ENCODE measurements at places on chromosomes 12 and 14. TPM values are rescaled to one million over a fixed set of nuclear protein-coding genes. Genes with fewer than 3 reads are reported as not detected.
A peak's percentile ranks its signal among the peaks of the same experiment; 100 is the strongest.

The APAF1 gene
- total RNA-seq, result 32.0 TPM

The FGF6 gene
- not detected for total RNA-seq

The FOXA1 gene
- not detected for total RNA-seq

The CALM1 gene
- total RNA-seq, result 687 TPM

The ERBB3 gene
- 7.1 TPM for total RNA-seq

DNA sequence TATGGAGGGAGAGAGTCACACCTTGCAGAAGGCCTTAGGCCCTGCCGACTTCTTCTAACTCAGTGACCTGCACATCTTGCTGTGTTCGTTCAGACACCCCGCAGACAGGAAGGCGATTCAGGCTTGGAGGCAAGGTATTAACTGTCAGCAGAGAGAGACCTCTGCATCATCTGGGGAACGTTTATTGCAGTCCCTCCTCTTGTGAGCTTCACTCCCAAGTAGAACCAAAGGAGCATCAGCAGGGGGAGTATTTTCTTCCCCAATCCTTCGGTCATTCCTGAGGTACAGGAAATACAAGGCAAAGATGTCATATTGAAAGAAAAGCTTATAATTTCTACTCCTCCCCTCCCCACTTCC, 217.9 kb downstream of the CRADD start:
- no peak for DNase-seq

GRCh38 chr12:93886533-93887511, 209.6 kb downstream of the CRADD start:
- DNase-seq, result no peak

- DNase-seq, result peak; percentile 73
These were observed 13.1 kb upstream of the CHD4 start for GRCh38 chr12:6620137-6620884.

DNA sequence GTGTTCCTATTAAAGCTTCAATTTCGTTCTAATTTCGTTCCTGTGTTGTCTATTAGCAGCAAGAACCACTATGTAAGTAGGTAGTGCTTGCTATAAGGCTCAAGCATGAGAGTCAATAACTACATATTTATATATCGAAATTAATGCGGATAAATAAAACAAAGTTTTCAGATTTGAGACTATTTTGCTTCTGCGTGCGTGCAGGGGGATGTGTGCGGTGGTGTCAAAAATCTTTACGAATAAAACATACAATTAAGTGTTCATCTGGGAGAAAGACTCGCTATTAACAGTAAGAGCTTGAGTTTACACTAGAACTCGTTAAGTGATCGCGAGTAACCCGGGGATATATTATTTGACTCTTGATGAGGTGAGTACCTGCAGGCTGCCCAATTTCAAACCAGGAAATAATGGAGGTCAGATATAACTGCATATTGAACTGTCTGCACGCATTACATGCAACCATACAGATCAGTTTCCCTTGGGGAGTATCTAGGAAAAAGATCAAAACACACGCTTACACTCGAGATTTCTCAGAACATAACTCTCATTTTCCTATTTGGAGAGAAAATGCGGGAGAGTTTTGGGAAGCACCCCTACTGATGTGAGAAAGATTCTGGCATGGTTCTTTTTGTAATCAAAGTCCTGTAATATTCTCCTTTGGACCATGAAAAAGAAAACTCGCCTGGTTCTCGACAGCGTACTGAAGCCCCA, 813 bp downstream of the TWF1 start:
- no peak for DNase-seq

DNA sequence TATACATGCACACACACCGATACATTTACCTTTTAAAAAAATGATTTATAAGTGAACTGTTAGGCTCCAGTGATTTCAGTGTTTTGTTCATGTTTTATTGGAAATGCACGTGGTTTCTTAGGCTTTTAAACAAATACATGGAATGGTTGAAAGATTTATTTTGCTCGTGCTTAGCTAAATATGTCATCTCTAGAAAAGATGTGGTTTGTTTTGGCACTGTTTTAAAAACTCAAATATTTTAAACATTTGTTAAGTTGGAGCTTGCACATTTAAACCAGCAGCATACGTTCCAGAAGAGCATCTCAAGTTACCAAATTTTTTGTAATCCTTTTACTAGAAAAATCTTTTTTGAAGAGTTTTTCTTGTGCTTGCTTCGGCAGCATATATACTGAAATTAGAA, 44.5 kb downstream of the FOXA1 start:
- no peak for DNase-seq

GRCh38 chr12:121717041-121717699, 4.6 kb downstream of the TMEM120B start:
- DNase-seq, result no peak

DNA sequence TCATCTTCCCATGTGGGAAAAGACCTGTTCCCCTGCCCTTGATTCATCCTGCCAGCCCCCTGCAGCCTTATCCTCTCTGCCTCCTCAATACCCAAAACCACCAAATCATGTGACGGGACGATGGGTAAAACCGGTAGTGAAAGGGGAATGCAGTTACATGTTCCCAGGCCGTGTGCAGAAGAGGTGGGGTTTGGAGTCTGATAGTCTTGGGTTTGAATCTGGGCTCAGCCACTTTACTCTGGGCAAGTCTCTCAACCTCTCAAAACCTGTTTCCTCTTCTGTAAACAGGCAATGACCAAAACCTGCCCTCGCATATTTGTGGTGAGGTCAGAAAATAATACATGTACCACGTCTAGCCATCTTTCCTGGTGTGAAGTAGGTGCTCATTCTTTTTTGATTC, 123.0 kb downstream of the PLXNC1 start:
- no peak for DNase-seq

GRCh38 chr12:126447346-126447745, 1382.1 kb downstream of the AACS start:
- no peak for DNase-seq

Data from activated naive CD8-positive, alpha-beta T cell treated with anti-CD3 and anti-CD28 coated beads, Interleukin-2, amount 10 ng/mL, durations not matched to agents 7 days and 5 days (primary cell).